DMS53 (cell line): ENCODE measurements at places on chromosomes 11 and 22.

- DNase-seq: no peak
These were observed 20.6 kb downstream of the FLRT1 start for GRCh38 chr11:64056213-64056785.

- no peak for DNase-seq
These were observed 34.9 kb upstream of the PHOX2A start for GRCh38 chr11:72278905-72279304.

- peak; percentile 69 for DNase-seq
These were observed at the start of gene NELL1 for GRCh38 chr11:20668844-20669819. NELL1 (plus strand) TSS chr11:20669586.

- DNase-seq: no peak
These were observed 63.1 kb downstream of the ARFGAP3 start for GRCh38 chr22:42793848-42794405.

DNA sequence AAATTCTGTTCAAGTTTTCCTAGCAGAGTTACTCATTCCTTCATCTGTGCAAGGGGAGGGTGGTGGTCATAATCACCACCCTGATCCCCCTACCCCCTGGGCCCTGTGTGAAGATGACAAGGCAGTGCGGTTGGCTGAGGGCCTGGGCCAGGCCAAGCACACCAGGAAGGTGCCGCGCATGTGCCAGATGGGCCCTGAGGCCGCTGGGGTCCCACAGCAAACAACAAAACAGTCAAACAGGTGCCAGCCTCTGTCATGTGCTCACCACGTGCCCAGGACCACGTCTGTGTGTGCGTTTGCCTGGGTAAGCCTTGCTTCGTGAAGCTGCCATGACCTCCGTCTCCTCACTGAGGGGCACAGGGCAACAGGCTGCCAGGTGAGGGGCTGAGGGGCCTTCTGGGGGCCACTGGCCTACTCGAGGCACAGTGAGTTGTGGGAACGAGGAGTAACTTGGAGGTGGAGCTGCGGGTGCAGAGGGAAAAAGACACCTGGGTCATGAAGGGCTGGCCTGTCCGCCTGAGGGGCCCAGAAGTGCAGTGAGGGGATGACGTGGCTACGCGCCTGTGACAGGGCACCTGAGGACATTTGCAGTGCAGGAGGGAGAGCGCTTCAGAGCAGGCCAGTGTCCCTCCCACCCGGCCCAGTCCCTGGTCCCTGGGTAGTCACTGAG is 25.8 kb downstream of the RSPH14 start:
- DNase-seq: no peak

GRCh38 chr11:111601636-111601978 is 642 bp upstream of the SIK2 start:
- no peak for DNase-seq

GRCh38 chr22:50012211-50013181 is at the start of gene IL17REL:
IL17REL (minus strand) TSS chr22:50012765; CDS start chr22:50012646, 119 bp downstream.
- DNase-seq: peak; percentile 57

DNA sequence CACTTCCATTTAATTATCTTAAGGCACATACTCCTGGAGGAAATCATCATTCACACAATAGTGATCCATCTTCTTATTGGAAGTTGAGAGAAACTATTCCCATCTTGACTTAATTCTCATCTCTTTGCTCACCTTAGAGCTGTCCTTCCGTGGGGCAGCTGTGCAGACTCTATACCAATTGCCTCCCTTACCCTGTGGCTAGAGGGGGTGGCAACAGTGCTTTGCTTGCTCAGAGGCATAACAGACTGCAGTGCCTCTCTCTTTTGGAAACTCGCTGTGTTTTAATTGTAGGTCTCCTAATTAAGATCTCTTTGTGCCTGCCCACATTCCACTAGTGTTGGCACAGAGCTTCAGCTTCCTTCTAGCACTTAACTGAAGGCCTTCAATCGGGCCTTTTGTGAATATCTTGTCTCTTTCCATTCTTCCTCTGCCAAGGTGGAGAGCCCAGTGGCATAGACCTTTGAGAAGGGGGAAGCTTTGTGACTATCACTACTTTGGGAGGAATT is 5.5 kb downstream of the KMT2A start:
- no peak for DNase-seq

DNA sequence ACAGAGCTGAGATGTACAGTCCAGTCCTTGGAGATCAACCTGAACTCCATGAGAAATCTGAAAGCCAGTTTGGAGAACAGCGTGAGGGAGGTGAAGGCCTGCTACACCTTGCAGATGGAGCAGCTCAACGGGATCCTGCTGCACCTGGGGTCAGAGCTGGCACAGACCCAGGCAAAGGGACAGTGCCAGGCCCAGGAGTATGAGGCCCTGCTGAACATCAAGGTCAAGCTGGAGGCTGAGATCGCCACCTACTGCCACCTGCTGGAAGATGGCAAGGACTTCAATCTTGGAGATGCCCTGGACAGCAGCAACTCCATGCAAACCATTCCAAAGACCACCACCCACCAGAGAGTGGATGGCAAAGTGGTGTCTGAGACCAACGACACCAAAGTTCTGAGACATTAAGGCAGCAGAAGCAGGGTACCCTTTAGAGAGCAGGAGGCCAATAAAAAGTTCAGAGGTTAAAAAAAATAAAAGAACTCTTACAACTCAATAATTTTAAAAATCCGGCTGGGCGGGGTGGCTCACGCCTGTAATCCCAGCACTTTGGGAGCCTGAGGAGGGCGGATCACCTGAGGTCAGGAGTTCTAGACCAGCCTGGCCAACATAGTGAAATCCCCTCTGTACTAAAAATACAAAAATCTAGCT is 69.9 kb upstream of the RTL6 start:
- DNase-seq: peak; percentile 82

DNA sequence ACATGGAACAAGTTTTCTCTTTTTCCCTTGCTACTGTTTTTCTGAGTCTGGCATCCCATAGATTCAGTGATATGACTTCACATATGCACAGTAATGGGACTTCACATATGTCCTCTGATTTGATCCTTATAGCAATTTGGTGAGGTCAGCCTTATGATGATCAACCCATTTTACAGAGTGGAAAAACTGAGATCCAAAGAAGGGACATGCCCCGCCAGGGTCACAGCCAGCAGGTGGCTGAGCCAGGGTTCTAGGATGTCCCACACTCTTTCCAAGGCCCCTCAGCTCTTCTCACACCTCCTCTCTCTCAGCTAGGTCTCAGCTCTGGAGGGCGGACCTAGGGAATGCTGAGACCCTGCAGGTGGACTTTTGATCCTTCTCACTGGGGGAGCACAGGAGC is 44.3 kb upstream of the CD82 start:
- no peak for DNase-seq

- DNase-seq: no peak
These were observed 5.2 kb downstream of the WNT11 start for GRCh38 chr11:76201056-76201455.

- DNase-seq: no peak
These were observed 54.7 kb downstream of the KCNQ1OT1 start for GRCh38 chr11:2644844-2645778.
